ENCODE measurements at places on chromosomes 16 and 17.

- DNase-seq: no peak
Observed at GRCh38 chr17:72294487-72294893, 173.7 kb downstream of the SOX9 start.

GRCh38 chr17:17783825-17784656 lies 52.7 kb downstream of the SREBF1 start:
- DNase-seq: no peak

- DNase-seq: no peak
Observed at GRCh38 chr16:86170720-86171119, 271.8 kb downstream of the IRF8 start.

- DNase-seq: no peak
Observed at GRCh38 chr17:81842725-81843504, 8.1 kb upstream of the PPP1R27 start.

- no peak for DNase-seq
Observed at GRCh38 chr17:13650096-13650675, 48.5 kb upstream of the HS3ST3A1 start.

GRCh38 chr16:86362155-86362849 lies 148.0 kb upstream of the FOXF1 start:
- no peak for DNase-seq

- DNase-seq: no peak
Observed at GRCh38 chr16:1580256-1580655, 31.6 kb downstream of the IFT140 start.

DNA sequence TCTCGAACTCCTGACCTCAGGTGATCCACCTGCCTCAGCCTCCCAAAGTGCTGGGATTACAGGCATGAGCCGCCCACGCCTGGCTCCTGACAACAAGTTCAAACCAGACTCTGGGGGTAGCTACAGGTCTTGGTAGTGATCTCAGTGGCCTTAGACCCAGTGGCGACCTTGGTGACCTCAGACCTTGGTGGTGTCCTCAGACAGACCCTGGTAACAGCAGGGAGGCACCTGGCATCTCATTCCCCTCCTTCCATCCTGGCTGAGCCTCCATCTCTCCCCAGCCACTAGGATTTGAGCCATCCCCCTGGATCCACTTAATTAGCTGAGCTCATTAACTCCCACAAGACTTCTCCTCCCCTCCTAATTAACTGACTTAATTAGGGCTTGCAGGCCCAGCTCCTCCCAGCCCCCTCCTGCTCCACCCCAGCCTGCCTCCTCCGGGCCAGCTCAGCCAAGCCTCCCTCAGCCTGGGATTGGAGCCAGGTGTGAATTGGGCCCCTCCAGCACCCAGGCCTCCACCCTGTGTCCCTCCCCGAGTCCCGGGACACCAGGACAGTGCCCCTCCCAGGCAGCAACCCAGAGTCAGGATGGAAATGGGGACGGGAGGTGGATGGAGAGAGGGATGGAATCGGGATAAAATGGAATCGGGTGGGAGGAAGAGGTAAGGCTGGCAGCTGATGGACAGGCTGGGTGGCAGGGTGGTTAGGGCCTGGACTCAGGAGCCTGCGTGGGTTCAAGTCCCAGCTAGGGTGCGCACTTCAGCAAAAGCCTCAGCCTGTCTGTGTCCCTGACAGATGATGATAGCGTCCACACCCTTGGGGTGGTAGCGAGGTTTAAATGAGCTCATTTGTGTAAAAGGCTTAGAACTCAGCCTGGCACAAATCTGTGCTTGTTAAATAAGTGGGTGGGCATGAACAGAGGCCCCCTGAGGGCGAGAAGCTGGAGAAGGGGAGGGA lies 11.2 kb upstream of the SBK1 start:
- no peak for DNase-seq

DNA sequence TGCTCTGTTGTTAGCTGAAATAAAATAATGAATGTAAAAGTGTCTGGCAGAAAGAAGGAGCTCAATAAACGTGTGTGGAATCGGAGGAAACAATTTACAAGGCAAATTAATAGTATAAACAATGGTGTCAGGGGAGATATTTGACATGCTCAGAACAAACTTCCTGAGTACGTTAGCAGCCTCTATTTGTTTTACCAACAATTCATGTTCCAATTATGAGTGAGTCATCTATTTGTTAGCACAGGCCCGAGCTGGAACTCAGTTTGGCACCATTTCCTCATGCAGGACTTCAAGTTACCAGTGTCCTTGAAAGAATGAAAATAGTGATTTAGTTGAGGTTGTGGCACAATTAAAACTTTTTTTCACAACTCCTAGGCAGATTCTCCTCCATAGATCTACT lies 9.1 kb downstream of the ASIC2 start:
- no peak for DNase-seq

DNA sequence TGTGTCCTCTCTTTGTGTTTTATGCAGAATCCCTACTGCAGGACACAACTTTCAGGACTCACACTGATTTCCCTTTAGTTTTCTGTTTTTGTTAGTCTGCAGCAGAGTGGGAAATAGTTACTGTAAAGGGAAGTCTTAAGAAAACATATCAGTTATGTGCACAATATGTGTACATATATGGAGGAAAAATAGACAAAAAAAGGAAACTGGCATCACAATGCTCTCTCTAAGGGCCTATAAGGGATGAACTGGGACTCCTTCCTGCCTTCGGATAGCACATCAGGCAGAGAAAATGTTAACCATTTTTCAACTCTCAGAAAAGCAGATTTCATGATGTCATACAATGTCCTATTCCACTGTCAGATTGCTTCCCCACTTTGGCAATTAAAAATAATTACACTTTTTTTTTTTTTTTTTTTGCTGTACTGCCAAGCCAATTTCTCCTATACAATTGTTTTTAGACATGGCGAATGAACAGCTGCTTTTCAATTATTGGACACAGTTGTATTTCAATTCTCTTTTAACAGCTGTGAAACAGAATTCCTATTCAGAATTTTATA lies 112.5 kb upstream of the KCNJ16 start:
- DNase-seq: no peak

DNA sequence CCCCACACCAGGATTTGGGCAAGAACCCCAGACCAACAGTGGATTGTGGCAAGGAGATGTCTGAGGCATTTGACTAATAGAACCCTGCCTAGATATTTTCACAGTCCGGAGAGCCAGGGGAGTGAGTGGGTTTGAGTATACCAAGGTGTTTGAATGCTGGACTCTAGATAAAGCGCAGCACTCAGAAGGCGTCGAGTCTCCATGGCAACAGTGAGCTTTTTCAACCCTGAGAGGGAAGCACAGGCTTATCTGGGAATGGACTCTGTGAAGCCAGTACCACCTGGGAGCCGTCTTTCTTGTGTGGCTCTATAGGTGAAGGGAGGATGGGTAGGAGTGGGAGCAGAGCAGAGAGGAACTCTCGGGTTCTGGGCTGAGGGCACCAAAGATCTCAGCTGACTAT lies 147.0 kb downstream of the SHISA6 start:
- DNase-seq: no peak

- no peak for DNase-seq
Observed at GRCh38 chr17:48038687-48039086, 1.1 kb upstream of the COPZ2 start.

DNA sequence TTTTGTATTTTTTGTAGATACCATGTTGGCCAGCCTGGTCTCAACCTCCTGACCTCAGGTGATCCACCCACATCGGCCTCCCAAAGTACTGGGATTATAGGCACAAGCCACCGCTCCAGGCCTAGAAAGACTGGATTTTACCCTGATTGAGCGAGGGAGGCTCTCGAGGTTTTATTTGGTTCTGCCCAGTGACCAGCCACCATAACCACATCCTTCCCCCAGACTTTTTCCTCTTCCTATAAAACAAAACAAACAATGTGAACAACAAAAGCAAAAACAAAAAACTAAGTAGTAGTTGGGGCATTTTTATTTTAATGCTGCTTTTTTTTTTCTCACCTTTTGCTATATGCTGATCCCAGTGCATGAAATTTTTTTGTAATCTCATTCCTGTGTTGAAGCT lies 509.6 kb downstream of the MAF start:
- DNase-seq: no peak

DNA sequence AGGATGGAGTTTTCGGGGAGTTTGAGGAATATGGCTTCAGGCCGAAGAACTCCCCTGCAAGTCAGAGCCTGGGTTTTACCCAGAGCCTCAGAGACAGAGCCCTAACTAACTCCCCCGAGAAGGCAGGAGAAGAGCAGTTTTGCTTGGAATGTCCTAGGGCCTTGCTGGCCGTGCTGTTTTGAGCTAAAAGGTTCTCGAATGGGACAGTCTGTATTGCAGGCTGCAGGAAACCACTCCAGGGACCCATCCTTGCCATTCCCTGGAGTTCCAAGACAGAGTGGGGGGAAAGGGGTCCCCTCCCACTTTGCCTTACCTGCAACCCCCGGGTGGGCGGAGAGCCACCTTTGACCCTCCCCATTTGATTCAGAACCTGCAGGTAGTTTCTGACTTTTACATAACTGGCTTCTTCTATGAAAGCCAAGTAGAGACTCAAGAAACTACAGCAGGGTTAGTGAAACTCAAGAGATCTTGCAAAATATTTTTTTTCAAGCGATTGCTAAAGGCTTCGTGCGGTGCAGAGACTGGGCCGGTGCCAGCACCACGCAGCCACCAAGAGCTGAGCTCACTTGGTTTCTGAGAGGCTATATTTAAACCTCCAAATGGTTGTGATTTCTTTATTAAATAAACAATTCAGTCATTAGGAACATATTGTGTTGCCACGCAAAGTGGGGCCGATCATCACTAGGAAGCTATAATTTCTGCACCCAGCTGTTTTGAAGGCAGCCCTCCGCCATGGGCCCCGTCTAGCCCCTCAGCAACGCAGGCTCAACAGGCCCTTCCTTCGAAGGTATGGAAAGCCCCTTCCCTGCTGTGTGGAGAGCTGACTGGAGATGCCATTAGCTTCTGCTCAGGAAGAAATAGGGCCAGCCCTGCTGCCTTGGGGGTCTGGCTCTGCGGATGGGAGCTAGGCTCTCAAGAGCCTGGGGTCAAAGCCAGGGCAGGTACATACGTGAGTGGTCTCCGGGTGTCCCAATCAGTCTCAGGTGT lies 223.0 kb downstream of the NTN1 start:
- no peak for DNase-seq

GRCh38 chr16:31179219-31179746 lies 656 bp upstream of the FUS start:
- no peak for DNase-seq

All from GM12892 (cell line).